Ecto neural progenitor cell (in vitro differentiated cells): ENCODE measurements at places on chromosomes 6 and 20.

DNA sequence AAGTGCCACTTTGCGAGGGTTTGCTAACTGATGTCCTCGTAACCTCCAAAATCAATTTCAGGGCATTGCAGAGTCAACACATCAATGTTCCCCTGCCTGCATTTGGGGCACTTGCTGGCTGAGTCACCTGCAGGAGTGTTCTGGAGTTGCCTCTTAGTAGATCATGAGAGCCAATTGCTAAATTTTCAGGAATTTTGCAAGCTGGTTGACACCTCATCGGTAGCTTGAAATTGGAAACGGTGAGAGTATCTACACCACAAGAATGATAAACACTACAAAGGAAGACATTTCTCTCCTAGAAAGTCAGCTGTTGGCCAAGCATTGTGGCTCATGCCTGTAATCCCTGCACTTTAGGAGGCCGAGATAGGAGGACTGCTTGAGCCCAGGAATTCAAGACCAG is 10.8 kb upstream of the BFSP1 start:
- DNase-seq, result no peak

DNA sequence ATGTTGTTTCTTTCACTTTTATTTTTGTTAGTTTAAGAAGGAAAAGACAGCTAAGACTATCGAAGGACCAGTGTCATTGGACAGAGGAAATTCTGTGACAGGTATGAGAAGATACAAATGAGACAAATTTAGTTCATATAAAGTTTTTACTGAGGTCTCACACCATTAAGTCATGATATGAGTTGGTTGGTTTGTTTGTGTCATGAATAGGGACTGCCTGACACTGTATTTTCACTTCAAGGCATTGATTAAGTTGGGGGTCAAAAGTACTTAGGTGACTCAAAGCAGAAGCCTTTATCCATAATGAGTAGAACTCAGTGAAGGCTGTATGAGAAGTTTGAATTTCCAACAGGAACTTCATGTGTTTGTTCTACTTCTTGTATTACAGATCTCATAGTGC is 21.3 kb upstream of the HIVEP2 start:
- no peak for DNase-seq

GRCh38 chr6:44096612-44097011 is 30.6 kb downstream of the MRPL14 start:
- DNase-seq, result peak; percentile 68

DNA sequence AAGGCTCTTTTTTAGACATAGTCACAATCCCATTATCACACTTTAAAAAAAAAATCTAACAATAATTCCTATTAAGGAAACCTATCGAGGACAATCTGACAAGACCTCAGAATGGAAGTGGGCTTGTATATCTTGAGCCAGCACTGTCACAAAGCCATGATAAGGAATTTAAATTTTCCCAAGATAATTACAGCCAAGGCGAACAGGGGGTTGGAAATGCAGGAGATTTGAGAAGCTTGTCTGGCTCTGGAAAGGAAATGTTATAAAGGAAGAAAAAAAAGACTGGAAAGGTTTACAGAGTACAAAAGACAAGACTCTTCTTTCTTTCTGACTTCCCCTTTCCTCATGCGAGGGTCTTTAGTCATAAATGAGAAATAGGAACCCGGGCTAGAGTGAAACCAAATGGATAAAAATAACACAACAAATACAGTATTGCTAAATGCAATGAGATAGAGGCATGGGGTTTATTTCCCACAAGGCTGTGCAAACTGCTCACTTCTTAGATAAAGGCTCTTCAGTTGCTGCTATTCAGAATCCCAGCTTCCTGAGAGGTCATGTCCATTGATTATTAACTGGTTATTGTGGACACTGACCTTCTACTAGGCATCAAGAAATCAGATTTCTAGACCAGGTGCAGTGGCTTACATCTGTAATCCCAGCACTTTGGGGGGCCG is 13.4 kb upstream of the GHRH start:
- no peak for DNase-seq

DNA sequence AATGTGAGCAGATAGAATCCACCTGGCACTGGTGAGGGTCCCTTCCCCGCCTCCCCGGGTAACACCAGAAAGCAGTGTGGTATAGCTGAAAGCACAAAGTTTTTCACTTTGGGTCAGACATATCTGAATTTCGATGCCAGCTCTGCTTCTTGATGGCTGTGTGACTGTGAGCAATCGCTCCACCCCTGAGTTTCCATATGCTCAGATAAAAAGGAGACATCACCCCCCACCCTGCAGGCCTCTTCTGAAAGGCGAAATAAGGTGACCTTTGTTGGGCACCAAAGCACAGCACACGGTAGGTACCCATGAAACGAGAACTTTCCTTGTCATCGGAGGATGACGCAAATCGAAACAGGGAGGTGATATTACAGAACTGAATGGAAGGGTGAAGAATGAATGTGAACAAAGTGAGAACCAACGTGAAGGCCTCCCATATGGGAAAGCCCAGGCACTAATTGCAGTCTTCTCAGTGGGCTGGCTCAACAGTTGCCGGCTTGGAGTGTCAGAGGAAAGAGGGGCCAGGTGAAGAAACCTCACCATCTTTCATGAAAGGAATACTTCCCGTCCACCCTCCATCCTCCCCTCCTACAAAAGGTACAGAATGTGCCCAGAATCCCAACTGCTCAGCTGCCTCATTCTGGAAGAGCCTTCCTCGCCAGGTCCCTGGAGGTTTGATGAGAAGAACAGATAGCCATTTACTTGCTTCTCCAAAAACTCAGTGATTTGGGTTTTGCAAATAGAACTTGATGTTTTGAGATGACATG is 61.8 kb downstream of the NFATC2 start:
- DNase-seq, result no peak

GRCh38 chr20:51460569-51461265 is 81.8 kb downstream of the NFATC2 start:
- DNase-seq, result no peak

GRCh38 chr6:75376347-75377024 is 91.9 kb upstream of the TMEM30A start:
- DNase-seq, result no peak

- no peak for DNase-seq
Measured at GRCh38 chr20:237489-237888, 10.4 kb downstream of the DEFB129 start.

DNA sequence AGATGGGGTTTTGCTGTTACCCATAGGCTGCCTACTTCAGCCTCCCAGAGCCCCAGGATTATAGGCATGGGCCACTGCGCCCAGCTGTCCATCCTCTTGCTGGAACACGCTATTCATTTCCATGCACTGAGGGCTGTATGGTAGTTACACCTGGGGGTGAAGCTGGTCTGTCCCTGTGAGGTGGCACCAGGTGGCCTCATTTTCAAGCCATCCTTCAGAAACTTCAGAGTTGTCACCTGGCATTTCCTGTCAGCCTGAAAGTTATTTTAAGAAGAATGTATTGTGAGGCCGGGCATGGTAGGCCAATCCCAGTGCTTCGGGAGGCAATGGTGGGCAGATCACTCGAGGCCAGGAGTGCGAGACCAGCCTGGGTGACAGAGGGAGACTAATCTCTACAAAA is 147.6 kb downstream of the DTNBP1 start:
- no peak for DNase-seq

DNA sequence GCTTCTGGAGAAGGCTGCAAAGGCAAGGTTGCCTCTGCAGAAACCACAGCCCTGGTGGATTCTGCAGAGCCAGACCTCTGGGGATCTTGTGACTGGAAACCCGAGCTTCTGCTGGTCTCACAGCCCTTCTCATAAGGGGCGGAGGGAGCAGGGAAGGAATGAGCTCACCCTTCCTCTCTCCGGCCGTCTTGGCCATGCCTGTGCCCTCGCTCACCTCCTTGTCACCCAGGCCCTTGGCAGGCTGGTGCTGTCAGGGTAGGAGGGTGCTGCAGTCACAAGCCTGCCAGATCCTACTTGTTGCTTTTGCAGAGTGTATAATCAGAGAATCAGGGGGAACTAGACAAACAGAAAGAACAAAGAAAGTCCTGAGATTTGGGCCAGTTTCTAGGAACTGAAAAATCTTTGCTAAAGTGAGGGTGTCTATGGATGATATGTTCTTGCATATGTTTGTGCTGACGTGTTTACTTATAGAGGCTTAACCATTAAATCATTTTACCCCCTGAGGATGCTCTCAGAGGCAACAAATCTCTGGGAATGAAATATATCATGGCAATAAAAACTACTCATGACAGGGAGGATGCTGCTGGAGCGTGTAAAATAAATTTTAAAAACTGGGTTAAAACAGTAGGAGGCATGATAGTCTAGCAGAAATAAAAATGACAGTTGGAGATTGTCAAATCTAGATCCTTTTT is 244.9 kb upstream of the SOX4 start:
- no peak for DNase-seq

DNA sequence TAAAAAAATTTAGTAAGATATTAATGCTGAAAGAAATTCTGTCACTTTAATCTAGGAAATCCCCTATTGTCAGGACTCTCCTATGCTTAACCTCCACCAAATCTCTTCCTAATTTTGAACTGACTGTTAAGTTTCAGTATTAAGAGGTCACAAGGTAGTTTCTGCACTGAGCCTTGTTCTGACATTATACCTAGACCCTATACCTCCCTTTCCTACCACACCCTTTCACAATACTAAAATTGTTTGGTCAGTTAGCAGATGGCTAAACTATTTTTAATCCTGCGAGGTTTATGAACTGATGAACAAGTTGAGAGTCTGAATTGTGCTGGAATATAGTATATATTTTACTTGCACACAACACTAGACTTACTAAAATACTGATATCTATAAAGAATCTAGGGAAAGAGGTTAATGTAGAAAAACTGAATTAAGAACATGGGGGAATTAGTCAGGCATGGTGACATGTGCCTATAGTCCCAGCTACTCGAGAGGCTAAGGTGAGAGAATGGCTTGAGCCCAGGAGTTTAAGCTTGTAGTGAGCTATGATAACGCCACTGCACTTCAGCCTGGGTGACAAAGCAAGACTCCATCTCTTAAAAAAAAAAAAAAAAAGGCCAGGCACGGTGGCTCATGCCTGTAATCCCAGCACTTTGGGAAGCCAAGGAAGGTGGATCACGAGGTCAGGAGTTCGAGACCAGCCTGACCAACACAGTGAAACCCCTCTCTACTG is 51.5 kb downstream of the HBS1L start:
- DNase-seq, result no peak

- DNase-seq, result no peak
Measured at GRCh38 chr6:118559659-118560058, 11.6 kb downstream of the PLN start.

- no peak for DNase-seq
Measured at GRCh38 chr6:135116571-135116970, 61.9 kb upstream of the HBS1L start.

DNA sequence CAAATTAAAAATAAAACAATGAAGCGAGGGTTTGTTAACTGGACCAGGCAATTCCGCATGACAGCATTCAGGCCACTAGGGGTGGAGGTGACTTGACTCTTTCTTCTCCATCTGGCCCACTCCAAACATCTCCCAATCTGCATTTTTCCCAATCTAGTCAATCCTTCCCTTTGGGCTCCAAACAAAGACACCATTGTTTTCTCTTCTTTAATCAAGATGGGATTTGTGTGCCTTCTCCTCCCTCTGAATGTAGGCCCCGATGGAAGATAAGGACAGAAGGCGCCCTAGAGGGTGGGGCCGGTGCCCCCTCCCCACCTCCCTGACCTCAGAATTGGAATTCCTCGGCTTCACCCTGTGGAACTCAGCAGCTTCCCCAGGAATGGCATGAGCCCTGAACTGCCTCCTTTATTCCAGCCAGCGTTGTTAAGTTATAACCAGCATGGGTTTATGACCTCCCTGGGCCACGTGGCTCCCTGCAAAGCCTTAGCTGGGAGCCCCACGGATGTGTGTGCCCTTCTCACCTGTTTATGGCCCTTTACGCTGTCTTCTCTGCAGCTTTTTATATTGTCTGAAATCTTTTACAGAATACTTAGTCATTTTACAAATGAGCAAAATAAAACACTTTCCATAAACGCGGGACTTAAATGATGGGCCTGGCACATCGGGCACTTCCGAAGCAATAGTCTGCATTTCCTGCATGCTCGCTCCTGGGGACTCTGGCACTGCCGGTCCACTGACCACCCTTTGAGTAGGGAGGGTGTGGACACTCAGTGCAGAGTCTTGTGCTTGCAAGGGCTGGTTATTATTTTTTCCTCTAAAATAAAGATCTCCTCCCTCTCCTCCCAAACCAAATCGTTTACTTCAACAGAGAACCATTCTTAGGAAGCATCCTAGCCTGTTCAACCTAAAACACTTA is 24.5 kb downstream of the OVOL2 start:
- peak; percentile 76 for DNase-seq

GRCh38 chr6:125806813-125807212 is 16.1 kb downstream of the NCOA7 start:
- DNase-seq, result no peak

GRCh38 chr6:33947916-33948594 is 144.3 kb upstream of the MLN start:
- DNase-seq, result no peak

GRCh38 chr6:3911130-3911529 is 62.0 kb downstream of the FAM50B start:
- DNase-seq, result no peak
